Stimulated activated CD4-positive, alpha-beta T cell treated with anti-CD3 and anti-CD28 coated beads, Interleukin-1b, Interleukin-23, amount 100 ng/mL, for 1 hour (primary cell): ENCODE measurements at places on chromosomes 13 and 19.

- DNase-seq = no peak
Observed at GRCh38 chr13:32600890-32601289, 14.6 kb downstream of the PDS5B start.

DNA sequence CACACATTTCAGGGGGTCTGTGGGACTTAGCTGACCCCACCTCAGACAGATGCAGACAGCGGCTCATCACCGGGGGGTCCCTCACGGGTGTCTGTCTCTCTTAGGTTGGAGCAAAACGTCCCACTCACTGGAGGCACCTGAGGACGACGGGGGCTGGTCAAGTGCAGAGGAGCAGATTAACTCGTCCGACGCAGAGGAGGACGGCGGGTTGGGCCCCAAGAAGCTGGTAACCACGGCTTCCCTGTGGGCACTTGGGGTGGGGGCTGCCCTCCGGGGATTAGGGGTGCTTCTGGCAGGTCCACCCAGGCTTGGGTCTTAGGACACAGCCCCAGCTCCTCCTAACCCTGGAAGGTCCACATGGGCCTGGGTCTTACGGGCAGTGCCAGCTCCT is 11.2 kb upstream of the F7 start:
- DNase-seq = no peak

GRCh38 chr13:59677966-59678814 is 485.5 kb downstream of the DIAPH3 start:
- DNase-seq = no peak

GRCh38 chr13:80361883-80362327 is 21.0 kb upstream of the SPRY2 start:
- DNase-seq = no peak

DNA sequence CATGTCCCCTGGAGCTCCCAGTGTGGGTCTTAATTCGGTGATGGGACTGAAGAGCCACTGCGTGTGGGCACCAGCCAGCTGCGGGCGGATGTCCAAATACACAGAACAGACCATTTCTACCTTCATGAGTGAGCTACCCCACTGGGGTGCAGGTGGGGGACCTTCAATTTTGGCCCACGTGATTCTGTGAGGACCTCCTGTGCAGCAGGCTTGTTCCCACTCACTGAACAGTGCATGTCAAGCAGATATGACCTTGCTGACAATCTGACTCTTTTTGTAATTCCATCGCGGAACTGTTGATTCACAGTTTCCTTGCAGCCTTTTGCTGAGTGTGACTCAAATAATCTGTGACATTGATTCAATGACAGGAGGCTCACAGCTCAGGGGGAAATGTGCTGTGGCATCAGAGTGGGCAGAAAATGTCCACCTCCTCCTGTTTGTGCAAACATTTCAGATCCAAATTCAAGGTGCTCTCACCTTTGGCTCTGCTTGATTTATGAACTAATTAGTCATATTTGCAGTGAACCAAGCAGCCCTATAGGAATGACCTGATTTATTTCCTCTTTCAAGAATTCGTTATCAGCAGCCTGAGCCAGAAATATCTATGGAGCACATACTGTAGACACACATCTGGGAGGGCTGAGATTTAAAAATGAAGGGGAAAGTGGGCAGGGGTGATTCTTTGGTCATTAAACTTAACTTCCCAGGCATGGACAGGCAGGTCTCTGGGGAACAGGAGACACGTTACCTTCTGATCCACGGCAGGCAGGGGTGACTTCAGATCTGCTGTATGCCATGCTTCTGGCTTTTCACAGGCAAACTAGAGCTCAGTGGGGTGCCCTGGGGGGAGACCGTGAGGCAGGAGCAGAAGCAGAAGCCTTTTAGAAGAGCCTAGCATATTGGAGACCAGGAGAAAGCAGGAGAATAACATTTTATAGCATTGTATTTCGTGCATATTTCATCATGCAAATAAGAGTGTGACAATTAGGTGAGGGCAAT is 170.0 kb upstream of the KL start:
- no peak for DNase-seq

GRCh38 chr19:4571305-4571917 is 11.9 kb upstream of the SEMA6B start:
- DNase-seq = no peak

DNA sequence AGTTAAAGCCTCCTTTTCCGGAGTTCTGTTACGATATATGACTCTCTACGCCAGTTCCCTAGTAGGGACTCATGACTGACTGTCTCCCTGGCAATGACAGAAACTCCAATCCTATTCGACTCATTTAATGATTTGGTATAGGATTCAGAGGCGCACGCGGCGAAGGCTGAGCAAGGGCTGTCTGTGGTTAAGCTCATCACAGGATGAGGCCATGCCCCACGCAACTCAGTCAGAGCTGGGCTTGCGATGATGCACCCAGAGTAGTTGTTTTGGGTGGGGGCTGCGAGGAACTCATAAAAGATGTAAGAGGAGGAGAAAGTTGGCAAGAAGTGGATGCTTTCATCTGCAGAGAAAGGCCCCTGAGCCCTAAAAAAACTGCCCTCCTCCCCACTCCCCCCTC is 468 bp upstream of the SERTM1 start:
- no peak for DNase-seq

DNA sequence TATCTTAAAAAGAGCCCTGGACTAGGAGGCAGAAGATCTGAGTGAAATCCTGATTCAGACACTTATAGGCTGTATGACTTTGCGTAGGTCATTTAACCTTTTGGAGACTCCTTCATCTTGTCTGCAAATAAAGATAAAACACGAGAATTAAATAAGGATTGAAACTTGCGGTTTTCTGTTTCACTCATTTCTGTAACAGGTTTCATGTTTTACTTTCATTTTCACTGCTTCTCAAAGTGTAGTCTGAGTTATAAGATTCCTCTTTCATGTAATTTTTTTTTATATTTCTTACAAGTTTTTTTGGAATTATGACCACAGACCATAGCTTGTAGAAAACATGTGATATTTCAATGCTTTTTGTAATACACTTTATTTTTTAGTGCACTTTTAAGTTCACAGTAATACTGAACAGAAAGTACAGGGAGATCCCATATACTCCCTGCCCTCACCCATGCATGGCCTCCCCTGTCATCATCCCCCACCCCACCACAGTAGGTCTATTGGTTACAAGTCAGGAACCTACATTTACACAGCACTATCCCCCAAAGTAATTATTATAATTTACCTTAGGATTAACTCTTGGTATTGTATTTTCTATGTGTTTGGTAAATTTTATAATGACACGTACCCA is 174.6 kb downstream of the ITGBL1 start:
- DNase-seq = no peak

DNA sequence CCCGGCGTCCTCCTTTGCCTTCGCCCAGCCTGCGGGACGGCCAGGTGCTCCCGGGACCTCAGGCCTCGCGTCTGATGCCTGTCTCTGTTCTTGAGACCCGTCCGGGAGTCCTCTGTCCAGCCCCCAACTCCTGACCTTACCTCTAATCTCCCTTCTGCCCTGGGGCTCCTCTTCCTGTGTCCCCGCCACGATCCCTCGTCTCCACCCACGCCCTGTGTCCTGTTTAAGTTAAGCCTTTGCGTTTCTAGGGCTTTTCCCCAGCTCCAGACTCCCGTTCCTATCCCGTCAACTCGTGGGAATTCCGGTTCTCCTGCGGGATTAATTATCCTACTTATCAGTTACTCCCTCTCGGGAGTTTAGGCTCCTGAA is 686 bp downstream of the LENG8 start:
- DNase-seq = no peak

DNA sequence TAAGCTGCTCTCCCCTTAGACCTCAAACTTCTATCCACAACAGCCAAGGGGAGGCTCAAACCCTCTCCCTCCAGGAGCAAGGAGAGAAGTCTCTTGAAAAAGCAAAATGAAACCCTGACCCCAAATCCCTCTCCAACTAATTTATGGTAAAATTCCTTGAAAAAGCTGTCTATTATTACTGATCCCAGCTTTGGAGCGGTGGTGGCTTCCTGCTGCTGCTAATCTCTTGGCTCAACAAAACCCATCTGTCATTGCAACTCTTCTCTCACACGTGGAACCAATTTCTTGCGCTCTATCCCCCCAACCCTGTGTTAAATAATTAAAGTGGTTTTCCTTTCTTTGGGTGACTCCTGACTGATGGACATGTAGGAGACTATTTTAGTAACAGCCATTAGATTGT is 64.1 kb upstream of the OXGR1 start:
- DNase-seq = no peak

GRCh38 chr13:32472194-32472621 is 44.3 kb upstream of the N4BP2L1 start:
- DNase-seq = no peak

DNA sequence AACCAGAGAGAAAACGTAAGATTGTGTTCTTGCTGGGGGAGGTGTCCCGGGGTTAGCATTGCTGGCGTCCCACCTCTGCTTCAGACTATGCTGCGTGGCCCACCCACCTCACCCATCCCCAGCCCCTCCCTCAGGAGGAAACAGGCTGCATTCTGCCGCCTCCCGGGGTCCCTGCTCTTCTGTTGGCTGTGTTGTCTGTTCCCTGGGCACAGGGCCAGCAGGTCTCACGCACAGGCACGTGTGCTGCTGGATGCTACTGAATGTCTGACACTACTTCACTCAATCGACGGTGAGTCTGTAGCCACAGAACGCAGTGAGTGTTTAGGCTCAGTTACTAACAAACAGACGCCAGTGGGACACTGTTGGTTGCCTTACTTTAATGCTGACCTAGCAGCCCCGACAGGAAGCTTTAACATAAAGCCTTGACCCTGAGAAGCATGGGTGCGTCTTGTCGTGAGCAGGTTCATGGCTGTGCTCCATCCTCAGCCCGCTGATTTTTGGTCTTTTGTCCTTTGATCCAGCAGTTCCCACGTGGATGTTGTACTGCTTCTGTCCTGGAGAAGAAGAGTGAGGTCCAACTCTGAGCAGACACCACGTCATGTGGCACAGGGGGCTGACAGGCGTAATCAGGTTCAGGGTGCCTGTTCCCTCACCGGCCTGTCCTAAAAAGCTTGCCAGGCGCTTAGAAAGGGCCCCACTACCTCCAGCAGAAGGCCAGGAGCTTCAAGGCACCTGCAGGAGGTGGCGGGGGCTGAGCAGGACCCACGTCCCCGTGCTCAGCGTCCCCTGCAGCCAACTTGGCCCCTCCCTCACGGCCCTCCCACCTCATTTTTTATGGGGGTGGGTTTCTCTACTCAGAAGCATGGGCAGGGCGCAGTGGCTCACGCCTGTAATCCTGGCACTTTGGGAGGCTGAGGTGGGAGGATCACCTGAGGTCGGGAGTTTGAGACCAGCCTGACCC is 26.0 kb downstream of the NAXD start:
- no peak for DNase-seq

- no peak for DNase-seq
Observed at GRCh38 chr13:27309967-27310598, 39.5 kb downstream of the RASL11A start.

- no peak for DNase-seq
Observed at GRCh38 chr13:72931311-72931710, 127.5 kb upstream of the KLF5 start.

DNA sequence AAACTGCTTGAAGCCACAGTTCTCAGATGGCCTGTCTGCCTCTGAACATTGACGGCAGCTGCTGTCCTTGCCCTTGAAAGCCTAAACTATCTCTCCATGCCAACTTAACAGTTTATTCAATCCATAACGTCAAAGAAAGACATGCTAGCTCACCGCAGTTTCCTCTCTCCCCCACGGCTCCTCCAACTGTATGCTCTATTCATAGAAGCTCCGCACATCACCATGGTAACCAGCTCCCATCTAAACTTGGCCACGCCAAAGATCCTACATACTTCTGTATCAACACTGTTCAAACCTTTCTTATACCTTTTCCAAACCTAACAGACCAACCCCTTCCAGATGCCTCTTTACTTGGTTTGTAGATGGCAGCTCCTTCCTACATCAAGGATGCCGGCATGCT is 48.6 kb downstream of the ZNF91 start:
- DNase-seq = no peak

GRCh38 chr19:49856574-49857021 is 5.6 kb downstream of the PTOV1 start:
- no peak for DNase-seq

GRCh38 chr13:33761740-33762139 is 56.2 kb upstream of the RFC3 start:
- DNase-seq = no peak

DNA sequence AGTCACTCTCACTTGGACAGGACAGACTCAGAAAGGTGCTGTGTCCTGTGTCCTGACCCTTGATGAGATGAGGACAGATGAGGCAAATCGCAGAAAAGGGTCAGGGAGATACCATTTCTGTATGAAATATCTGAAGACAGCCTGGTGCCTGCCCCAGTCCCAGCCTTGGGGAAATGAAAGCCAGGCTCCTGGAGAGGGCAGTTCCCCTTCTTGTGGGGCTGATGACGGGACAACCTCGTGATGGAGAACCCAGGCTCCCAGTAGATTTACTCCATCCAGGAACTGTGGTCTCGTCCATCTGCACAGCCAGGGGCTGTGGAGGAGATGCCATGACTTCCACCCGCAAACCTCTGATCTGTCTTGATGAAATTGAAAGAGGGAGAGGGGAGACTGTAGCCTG is 13.8 kb downstream of the LILRB1 start:
- DNase-seq = no peak

DNA sequence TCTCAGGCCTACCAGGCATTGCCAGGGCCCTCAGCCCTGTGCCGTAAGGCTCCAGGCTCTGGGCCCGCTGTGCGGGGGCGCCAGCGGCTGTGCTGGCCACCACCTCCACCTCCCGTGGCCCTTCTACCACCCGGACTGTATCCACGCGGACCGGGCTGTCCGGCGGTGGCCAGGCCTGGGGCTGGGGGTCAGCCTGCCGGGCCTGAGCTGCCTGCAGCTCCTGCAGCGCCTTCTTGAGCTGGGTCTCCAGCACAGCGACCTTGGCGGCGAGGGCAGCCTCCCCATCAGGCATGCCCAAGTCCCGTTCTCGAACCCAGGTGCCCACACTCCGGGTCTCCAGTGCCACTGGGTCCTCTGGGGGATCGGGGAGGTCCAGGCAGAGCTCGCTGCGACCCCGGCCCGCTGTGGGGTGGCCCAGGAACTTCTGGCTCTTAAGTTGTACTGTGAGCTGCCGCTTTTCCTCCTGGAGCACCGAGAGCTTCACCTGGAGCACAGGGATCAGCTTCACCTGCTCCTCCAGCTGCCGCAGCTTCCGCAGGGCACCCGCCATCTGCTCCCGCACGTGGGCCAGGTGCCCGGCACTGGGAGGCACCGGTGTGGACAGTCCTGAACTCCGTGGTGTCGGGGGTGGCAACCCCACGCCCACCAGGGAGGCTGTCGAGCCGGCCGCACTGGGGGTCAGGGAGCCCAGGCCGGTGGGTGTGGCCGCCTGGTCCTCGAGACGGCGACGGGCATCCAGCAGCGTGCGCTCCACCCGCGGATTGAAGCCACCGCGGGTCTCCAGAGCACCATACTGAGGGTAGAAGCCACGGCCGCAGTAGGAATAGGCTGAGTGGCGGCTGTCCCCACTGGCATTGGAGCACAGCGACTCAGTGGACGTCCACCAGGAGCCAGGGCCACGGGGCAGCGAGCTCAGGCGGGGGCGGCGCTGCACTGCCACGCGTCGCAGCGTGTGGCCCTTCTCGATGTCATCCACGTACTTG is 4.1 kb downstream of the KANK2 start:
- no peak for DNase-seq
